ENCODE measurements at places on chromosomes 2 and 18.

GRCh38 chr18:44838971-44839666 lies 158.4 kb downstream of the SETBP1 start:
- DNase-seq: no peak

DNA sequence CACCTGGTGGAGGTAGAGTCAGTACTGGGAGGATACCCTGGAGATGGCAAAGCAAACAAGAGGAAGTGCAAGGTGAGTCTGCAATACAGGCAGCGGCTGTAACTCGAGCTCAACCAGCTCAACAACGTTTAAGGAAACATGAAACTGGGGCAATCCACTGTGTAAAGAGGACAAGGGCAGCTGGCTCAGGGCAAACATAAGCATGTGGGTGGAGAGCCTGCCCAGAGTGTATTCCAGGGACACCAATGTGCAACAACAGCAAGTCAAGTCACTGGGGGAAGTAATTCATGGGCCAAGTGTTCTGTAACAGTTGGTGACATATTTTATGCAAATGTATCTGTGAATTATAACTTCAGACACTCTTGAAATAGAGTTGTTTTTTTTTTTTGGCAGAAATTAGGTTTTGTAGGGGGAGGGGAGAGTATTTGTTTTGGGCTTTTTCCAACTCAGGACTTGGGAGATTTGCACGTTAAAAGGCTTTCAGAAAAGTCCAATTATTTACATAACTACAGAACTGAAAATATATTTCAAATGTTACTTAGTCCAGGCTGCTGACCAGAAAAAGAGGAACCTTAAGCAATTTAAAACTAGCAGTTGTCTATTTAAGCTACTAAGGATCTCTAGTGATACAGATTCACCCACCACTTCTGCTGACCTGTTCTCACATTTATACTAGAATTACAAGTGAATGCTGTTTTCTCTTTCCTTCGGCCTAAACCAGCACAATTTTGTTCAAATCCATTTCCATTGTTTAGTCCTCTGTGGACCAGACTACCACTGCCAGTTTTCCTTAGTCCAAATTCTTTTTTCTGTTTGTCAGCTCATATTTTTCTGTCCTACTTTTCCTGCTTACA lies 18.6 kb downstream of the NRXN1 start:
- DNase-seq: peak; percentile 99

- no peak for DNase-seq
These were observed 20.0 kb downstream of the EFHD1 start for GRCh38 chr2:232653441-232653840.

GRCh38 chr2:224110811-224111210 lies 71.7 kb upstream of the SERPINE2 start:
- DNase-seq: no peak

- DNase-seq: no peak
These were observed 274.2 kb downstream of the DYSF start for GRCh38 chr2:71727562-71727961.

- no peak for DNase-seq
These were observed 81.8 kb upstream of the GAREM1 start for GRCh38 chr18:32552421-32553030.

- no peak for DNase-seq
These were observed 448 bp downstream of the IMPA2 start for GRCh38 chr18:11981543-11982366.

DNA sequence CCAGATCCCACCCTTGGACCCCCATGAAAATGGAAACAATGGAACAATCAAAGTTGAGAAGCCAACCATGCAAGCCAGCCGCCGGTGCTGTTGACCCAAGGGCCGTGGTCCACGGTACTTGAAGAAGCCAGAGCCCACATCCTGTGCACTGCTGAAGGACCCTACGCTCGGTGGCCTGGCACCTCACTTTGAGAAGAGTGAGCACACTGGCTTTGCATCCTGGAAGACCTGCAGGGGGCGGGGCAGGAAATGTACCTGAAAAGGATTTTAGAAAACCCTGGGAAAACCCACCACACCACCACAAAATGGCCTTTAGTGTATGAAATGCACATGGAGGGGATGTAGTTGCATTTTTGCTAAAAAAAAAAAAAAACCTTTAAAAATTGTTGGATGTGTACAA lies 26.5 kb upstream of the TXNDC2 start:
- no peak for DNase-seq

DNA sequence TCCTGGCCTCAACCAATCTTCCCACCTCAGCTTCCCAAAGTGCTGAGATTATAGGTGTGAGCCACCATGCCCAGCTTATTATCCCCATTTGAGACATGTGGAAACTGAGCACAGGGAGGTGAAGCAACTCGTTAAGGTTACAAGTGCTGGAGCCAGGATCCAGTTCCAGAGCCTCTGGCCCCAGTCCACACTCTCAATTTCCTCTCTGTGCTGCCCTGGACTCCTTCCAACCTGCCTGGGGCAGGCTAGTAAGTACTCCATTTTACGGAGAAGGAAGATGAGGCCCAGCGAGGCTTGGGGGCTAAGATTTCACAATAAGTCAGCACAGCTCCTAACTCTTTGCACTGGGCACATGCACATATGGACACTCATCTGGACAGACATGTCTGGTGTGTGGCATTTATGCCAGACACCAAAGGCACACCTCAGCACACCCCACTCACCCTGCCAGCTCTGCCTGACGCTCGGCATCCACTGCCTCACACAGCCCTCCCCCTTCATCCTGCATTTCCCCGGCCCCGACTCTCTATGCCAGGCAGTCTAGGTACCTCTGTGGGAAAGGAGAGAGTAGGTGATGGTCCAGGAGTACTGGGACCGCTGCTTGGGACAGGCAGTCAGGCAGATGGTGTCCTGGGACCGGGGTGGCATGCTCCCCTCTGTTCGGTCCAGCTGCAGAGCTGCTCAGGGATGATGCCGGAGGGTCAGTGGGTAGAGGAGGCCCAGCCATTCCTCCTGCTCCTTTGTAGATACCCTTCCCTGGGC lies 20.5 kb downstream of the CFAP65 start:
- DNase-seq: no peak

- no peak for DNase-seq
These were observed 92.1 kb downstream of the SLC8A1 start for GRCh38 chr2:40359811-40360210.

- DNase-seq: no peak
These were observed 175.2 kb downstream of the SMAD7 start for GRCh38 chr18:48775372-48776155.

- no peak for DNase-seq
These were observed 32.9 kb upstream of the PPM1B start for GRCh38 chr2:44135771-44136170.

GRCh38 chr2:73851274-73851673 lies 22.5 kb downstream of the STAMBP start:
- DNase-seq: no peak

DNA sequence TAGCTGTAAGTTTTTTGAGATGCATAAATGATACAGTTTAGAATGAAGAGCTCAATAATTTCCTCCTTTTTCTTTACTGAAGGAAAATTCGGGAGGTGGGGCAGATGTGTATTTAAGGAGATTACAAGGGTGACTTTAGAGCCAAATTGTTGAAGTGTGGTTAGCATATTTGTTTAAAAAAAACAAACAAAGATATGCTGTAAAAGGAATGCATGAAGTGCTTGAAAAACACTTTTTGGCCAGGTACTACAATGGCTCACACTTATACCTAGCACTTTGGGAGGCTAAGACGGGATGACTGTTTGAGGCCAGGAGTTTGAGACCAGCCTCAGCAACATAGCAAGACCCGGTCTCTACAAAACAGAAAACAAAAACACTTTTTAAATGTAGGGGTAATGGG lies 38.4 kb downstream of the CD302 start:
- no peak for DNase-seq

GRCh38 chr2:134683561-134684112 lies 35.2 kb downstream of the TMEM163 start:
- no peak for DNase-seq

All from NCI-H524 treated with DMSO at 0.1 percent for 48 hours (cell line).